Activated naive CD8-positive, alpha-beta T cell treated with anti-CD3 and anti-CD28 coated beads for 36 hours (primary cell): ENCODE measurements at places on chromosomes 11 and 22. TPM values are rescaled to one million over a fixed set of nuclear protein-coding genes. Genes with fewer than 3 reads are reported as not detected.

MMP11 gene
- total RNA-seq = 0.44 TPM

- no peak for DNase-seq
These were observed 9.5 kb downstream of the MUC5AC start for GRCh38 chr11:1167256-1167655.

GRCh38 chr11:101034076-101034475 is 95.5 kb downstream of the PGR start:
- DNase-seq = no peak

- DNase-seq = no peak
These were observed 1.5 kb upstream of the DEPDC5 start for GRCh38 chr22:31752096-31752847.

DNA sequence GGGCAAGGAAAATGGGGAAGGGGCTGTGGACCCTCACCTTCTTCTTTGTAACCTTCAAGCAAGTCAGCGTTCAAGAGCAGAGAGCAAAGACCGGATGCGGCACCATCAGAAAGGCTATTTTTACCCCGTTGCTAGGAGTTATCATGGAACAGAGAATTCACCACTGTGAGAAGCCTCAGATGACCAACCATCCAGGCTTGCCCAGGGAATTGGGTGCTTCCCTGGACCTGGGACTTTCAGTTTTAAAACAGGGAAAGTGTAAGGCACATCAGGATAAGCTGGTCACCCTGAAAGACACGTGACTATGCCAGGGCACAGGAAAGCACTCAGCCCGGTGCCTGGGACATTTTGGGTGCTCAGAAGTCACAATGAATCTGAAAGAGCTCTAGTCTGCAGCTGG is 10.4 kb downstream of the GALNT18 start:
- DNase-seq = no peak

- DNase-seq = no peak
These were observed 52.3 kb downstream of the MICAL2 start for GRCh38 chr11:12162652-12163051.

DNA sequence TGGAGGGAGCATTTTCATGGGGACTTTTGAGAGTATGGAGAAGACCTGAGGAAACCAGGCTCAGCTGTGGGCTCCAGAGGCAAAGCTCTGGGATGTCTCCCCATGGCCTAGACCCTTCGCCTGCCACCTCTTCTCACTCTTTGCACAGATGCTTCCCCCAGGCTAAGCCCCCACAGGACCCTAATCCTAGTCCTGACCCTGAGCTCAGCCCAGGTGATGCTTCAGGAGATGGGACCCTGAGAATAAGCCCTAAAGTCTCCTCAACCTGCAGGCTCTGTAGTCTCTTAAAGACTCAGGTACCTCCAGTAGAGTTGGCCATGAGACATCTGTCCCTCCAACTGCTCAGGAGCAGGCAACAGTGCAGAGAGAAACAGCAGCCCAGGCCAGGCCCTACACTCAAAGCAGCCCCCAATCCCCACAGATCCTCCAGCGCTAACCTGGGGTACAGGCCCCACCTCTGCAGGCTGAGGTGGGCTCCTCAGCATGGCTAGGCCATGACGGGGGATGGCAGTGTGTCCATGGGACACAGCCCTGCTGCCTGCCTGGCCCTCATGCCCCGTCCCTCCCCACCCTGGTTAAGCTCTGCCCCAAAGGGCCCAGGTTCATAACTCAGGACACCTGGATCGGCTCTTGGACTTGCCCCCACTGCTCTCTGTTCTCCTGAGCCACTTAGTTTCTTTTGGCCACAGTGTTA is 39.4 kb downstream of the GGTLC2 start:
- no peak for DNase-seq
